Immature natural killer cell (primary cell): ENCODE measurements at places on chromosomes 6 and 20. TPM values are rescaled to one million over a fixed set of nuclear protein-coding genes. Genes with fewer than 3 reads are reported as not detected.

The RAET1L gene
- not detected for polyA plus RNA-seq

- no peak overlapping the region for H3K4me3 ChIP-seq
- H3K27ac ChIP-seq = no peak overlapping the region
- peaks cover 3% of the 10 kb centered on the region for H3K27me3 ChIP-seq
- no peaks in the 10 kb centered on the region for H3K36me3 ChIP-seq
Observed at GRCh38 chr6:19477563-19477962, 359.6 kb upstream of the ID4 start.

- peaks cover 9% of the 10 kb centered on the region for H3K27me3 ChIP-seq
- H3K4me1 ChIP-seq = no peaks in the 10 kb centered on the region
- no peak overlapping the region for H3K4me3 ChIP-seq
- H3K27ac ChIP-seq = no peak overlapping the region
Observed at GRCh38 chr6:169069356-169069755, 184.3 kb downstream of the THBS2 start.

The FOXA2 gene
- not detected for polyA plus RNA-seq

DNA sequence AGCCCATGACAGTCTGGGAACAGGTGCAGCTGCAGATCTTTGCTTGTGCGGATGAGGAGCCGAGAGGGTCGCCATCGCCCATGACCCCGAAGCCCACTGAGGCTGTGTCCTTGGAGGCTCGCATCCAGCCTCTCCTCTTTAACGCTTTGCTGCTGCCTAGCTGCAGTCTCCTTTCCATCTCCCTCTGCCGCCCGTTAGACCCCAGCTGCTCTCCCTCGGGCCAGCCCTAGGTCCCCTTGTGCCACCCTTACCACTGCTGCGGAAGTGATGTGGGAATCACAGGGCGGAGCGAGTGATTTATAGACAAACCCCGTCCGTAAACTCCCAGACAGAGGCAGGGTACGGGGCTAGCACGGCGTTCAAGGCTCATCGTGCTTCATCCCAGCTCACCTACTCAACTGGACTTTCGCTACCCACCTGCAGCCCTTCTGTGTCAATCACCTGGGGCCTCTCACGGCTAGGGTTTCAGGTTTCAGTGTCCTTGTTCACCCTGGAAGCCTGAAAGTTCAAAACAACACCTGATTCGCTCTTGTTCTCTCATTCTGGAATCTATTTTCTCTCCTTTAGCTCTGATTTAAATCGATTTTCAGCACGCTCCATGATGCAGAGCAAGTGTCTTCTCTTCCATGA is 76.1 kb downstream of the PAX1 start:
- H3K4me1 ChIP-seq = no peaks in the 10 kb centered on the region
- DNase-seq = no peak

DNA sequence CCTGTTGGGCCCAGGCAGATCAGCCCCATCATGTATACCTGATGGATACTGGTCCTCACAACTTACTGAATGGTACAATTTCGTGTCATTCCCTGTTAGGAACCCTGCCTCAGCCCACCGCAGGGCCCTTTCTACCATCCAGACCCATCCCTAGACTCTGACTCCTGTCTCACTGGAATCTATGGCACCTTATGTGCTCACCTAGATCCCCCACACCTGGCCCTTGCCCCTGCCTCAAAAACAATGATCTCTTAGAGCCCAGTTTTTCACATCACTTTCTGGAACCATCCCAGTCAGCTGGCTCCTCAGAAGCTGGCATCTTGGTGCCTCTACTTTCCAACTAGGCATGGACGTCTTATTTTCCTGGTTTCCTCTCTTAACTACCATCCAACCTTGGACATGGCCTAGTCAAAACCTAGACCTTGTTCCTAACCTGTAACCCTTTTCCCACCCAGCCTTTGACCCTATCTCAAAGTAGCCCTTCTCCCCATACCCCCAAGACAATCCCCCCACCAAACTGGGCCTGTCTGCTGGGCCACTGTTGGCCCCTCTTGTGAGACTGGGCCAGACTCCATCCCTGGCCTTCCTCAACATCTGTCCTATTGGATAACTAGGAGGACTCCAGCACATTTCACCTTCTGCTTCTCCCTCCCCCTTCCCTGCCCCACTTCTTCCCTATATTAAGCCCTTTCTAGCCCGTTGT is 981 bp downstream of the HM13 start:
- no peak overlapping the region for H3K27ac ChIP-seq
- no peaks in the 10 kb centered on the region for H3K36me3 ChIP-seq
- no peaks in the 10 kb centered on the region for H3K27me3 ChIP-seq
- no peak overlapping the region for H3K4me3 ChIP-seq

GRCh38 chr6:45187836-45188235 is 140.3 kb upstream of the RUNX2 start:
- H3K4me1 ChIP-seq = peaks cover 23% of the 10 kb centered on the region
- H3K27me3 ChIP-seq = no peaks in the 10 kb centered on the region
- H3K27ac ChIP-seq = no peak overlapping the region
- DNase-seq = no peak
- H3K4me3 ChIP-seq = no peak overlapping the region
- H3K36me3 ChIP-seq = no peaks in the 10 kb centered on the region

DNA sequence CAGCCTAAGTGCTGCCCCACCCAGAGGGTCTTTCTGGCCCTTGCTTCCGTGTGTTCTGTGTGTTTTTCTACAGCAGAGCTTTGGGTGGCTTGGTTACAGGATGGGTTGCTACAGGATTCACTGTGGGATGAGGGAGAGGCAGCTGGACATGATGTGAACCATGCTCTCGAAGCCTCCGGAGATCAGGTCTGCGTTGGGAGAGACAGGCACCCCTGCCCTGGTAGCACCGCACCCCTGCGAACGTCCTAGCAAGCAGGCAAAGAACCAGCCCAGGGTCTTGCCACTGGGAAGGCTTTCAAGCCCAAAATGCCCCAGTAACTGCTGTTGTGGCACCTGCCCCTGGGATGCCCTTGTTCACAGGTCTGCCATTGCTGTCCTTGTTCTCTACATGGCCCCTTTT is 66.4 kb downstream of the IGF2R start:
- no peak overlapping the region for H3K4me3 ChIP-seq
- H3K4me1 ChIP-seq = peaks cover 17% of the 10 kb centered on the region
- no peaks in the 10 kb centered on the region for H3K27me3 ChIP-seq
- peaks cover 33% of the 10 kb centered on the region for H3K36me3 ChIP-seq
- DNase-seq = no peak
- peak overlapping the region; percentile 38 for H3K27ac ChIP-seq

The ZFP64 gene
- 3.7 TPM for polyA plus RNA-seq

The THBD gene
- polyA plus RNA-seq = 0.26 TPM

- no peak overlapping the region for H3K4me3 ChIP-seq
- no peaks in the 10 kb centered on the region for H3K4me1 ChIP-seq
- H3K27ac ChIP-seq = no peak overlapping the region
Observed at GRCh38 chr6:92777146-92777740, 642.1 kb downstream of the EPHA7 start.

- no peak overlapping the region for H3K27ac ChIP-seq
- DNase-seq = no peak
- H3K4me3 ChIP-seq = no peak overlapping the region
- no peaks in the 10 kb centered on the region for H3K36me3 ChIP-seq
Observed at GRCh38 chr6:40936818-40937251, 102.2 kb downstream of the UNC5CL start.

GRCh38 chr6:14309516-14309915 is 191.9 kb downstream of the CD83 start:
- no peak overlapping the region for H3K4me3 ChIP-seq
- no peaks in the 10 kb centered on the region for H3K4me1 ChIP-seq
- no peaks in the 10 kb centered on the region for H3K36me3 ChIP-seq
- no peak for DNase-seq
- no peak overlapping the region for H3K27ac ChIP-seq

The ULBP2 gene
- not detected for polyA plus RNA-seq

- peaks cover 9% of the 10 kb centered on the region for H3K27me3 ChIP-seq
- H3K4me1 ChIP-seq = peaks cover 16% of the 10 kb centered on the region
- peak within 1 kb of the TSS; percentile 77 for H3K4me3 ChIP-seq
Observed at GRCh38 chr6:32439602-32440214, at the start of gene HLA-DRA. Gene HLA-DRA (plus strand): TSS chr6:32439887. CDS start chr6:32439951, 64 bp downstream.

DNA sequence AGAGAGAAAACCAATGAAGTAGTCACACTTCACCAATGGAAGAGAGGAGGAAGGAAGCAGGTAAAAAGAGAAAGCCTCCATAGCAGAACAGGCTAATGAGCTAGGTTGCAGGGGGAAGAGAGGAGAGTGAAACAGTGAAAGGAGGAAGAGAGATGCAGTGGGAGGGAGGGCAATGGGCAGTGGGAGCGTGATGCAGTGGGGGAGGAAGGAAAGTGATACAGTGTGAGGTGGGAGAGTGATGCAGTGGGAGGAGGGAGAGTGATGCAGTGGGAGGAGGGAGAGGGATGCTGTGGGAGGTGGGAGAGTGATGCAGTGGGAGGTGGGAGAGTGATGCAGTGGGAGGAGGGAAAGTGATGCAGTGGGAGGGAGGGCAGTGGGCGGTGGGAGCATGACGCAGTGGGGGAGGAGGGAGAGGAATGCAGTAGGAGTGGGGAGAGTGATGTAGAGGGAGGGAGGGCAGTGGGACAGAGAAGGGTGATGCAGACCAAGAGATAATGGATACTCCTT is 29.7 kb downstream of the COL12A1 start:
- H3K36me3 ChIP-seq = no peaks in the 10 kb centered on the region
- H3K4me1 ChIP-seq = no peaks in the 10 kb centered on the region
- no peak for DNase-seq
- H3K27ac ChIP-seq = no peak overlapping the region

DNA sequence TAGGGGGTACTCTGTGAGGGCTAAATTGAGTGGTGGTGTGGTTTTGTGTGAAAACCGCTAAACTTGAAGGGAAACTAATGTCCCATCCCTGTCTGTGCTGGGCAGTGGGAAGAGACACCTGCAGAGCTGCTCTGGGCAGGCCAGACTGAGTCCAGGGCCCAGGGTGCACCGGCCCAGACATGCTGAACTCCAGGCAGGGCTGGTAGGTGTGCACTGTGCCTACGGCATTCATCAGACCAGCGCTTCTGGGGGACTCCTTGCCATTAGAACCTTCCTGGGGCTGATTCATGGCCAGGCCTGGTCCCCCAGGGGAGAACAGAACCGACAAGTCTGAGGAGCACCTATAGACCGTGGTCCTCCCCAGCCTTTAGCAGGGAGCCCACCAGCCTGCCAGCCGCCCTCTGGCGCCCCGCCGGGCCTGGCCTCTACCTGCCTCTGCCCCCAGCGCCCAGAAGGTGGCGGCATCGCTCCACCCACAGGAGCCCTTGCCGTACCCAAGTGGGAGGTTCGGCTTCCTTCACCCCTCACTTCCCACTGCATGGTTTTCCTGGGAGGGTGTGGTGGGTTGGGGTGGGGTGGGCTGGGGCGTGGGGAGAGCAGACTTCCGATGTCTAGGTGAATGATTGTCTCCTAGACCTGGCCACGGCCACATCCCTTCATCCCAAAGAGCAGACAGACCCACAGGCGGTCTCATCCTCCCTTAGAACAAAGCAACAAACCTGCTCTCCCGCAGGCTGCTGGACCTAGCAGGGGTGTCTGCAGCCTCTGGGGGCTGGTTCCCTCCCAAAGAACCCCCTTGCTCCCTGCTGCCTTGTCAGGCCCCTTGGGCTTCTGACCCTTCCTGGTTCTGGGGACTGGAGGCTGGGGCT is 15.5 kb downstream of the CCDC167 start:
- H3K27ac ChIP-seq = no peak overlapping the region
- H3K36me3 ChIP-seq = peaks cover 8% of the 10 kb centered on the region
- H3K4me1 ChIP-seq = peaks cover 12% of the 10 kb centered on the region
- peak; percentile 71 for DNase-seq
- H3K27me3 ChIP-seq = peaks cover 5% of the 10 kb centered on the region
- no peak overlapping the region for H3K4me3 ChIP-seq

GRCh38 chr6:163897669-163898068 is 483.2 kb downstream of the QKI start:
- no peak overlapping the region for H3K27ac ChIP-seq
- H3K27me3 ChIP-seq = no peaks in the 10 kb centered on the region
- no peaks in the 10 kb centered on the region for H3K36me3 ChIP-seq
- H3K4me1 ChIP-seq = no peaks in the 10 kb centered on the region
- DNase-seq = no peak

The HSPA1L gene
- polyA plus RNA-seq = 3.8 TPM

The GFOD1 gene
- 68.8 TPM for polyA plus RNA-seq

The CBLN4 gene
- polyA plus RNA-seq = not detected

DNA sequence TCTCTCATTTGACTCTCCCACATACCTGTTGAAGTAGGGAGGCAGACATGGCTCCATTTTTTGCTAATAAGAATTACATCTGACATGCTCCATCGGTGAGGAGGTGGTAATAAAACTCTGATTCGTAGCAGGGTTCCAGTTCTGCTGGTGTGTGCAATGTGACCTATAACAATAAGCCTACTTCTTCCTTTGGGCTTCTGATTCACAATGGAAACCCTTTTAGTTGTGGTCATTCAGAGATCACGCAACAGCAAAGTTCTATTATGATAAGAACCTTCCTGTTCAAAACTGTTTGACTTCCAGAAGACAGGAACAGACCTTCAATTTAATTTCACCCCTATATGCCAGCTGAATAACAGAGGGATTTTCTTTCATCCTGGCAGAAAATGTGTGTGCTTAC is 31.4 kb upstream of the GSTA4 start:
- no peak overlapping the region for H3K27ac ChIP-seq
- peaks cover 63% of the 10 kb centered on the region for H3K36me3 ChIP-seq
- no peak for DNase-seq
- peaks cover 2% of the 10 kb centered on the region for H3K27me3 ChIP-seq

DNA sequence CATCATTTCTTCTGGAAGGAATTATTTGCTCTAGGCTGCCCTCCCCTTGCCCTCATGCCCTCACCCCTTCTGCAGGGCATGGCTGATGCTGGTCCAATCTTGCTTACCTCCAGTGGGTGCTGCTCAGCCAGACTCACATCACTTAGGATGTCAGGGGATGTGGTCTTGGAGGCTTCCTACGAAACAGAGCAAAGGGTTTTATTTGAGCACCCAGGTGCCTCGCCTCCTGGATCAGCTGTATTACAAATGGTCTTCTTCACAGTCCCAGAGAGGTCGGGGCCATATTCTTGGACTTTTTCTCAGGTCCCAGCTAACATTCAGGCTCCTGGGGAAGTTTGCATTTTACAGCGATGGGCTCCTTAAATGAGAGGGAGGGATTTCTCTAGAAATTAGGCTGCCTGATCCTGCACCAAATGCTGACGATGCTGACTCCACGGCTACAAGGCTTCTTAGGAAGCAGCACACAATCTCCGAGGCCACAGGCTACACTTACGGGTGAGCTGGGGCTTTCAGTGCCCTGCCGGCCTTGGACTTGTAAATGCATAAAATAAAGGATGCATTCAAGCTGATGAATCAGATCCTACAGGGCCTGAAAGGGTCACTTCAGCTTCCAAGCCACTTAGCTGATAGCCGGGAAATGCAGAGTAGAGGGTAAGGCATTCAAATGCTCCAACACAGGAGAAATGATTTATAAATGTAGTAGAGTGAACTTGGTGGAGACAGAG is 159.8 kb upstream of the ECI2 start:
- H3K4me1 ChIP-seq = no peaks in the 10 kb centered on the region
- no peaks in the 10 kb centered on the region for H3K36me3 ChIP-seq
- H3K4me3 ChIP-seq = no peak overlapping the region
- no peak for DNase-seq
- H3K27me3 ChIP-seq = no peaks in the 10 kb centered on the region
